HuH-7.5 (cell line): ENCODE measurements at places on chromosomes 16 and 17.

DNA sequence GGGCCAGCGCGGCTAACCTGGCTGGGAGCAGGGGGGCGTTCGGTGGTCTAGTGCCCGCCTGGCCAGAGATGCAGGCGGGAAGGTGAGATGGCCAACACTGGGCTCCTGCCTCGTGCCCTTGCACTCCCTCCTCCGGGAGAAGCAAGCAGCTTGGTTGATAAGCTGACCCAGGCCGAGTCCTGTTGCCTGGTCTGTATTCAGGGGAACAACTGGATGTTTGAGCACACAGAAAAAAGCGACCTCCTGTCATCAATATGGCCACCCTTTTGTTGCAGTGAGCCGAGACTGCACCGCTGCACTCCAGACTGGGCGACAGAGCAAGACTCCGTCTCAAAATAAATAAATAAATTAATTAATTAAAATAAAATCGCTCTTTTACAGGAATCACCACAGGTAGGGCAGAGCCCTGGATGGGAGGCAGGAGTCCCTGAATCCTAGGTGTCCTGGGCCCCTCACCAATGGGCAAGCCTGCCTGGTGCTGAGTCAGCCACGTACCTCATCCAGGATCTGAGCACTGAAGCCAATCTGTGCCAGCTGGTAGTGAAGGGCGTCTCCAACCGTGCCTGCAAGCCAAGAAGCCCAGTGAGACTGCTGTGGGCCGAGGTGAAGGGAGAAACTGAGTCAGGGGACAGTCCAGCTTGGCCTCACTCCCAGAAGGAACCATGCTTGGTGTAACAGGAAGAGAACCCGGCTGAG is 31.8 kb downstream of the HASPIN start:
- DNase-seq: no peak

- no peak for DNase-seq
Observed at GRCh38 chr17:56913353-56913866, 439 bp downstream of the TRIM25 start.

DNA sequence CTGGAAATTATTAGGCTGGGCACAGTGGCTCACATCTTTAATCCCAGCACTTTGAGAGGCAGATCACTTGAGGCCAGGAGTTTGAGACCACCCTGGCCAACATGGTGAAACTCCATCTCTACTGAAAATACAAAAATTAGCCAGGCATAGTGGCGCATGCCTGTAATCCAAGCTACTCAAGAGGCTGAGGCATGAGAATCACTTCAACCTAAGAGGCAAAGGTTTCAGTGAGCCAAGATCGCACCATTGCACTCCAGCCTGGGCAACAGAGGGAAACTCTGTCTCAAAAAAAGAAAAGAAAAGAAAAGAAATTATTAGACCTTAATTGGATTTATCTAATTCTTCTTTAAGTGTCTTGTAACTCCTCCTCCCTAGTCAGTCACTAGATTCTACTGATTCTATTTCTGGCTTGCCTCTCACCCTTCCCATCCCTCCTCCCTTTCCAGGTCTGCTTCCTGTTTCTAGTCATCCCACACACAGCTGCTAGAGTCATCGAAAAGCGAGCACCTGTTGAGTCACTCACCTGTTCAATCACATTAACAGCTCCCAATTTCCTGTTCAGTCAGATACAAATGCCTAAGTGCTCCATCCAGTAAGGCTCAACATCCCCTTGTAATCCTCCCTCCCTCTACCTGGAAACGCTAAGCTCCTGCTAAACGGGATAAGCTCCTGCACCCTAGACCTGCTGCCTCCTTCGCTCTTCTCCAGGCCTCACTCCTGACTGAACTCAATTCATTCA is 34.6 kb downstream of the ERN1 start:
- no peak for DNase-seq

- DNase-seq: no peak
Observed at GRCh38 chr16:78742501-78743283, 643.2 kb downstream of the WWOX start.

DNA sequence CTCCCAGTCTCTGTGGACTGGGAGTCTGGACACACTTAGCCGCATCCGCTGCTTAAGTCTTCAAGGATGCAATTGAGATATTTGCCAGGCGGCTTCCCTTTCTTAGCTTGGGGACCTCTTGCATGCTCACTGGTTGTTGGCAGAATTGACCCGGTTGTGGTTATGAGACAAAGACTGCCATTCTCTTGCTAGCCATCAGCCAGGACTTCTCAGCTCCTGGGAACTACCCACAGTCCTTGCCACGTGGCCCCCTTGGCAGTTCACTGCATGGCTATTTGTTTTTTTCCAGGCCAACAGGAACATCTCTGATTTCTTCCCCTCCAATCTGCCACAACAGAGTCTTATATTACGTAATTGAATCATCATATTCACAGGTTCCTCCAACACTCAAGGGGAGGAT is 25.5 kb downstream of the CACNG4 start:
- no peak for DNase-seq

DNA sequence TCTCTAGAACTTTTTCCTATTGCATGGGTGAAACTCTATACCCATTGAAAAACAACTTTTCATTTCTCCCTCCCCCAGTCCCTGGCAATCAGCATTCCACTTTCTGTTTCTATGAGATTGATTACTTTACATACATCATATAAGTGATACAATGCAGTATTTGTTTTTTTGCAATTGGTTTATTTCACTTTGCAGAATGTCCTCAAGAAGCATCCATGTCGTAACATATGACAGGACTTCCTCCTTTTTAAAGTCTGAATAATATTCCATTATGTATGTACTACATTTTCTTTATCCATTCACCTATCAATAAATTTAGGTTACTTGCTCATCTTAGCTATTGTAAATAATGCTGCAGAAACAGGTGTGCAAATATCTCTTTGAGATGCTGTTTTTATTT is 8.8 kb downstream of the IL21R start:
- DNase-seq: no peak

DNA sequence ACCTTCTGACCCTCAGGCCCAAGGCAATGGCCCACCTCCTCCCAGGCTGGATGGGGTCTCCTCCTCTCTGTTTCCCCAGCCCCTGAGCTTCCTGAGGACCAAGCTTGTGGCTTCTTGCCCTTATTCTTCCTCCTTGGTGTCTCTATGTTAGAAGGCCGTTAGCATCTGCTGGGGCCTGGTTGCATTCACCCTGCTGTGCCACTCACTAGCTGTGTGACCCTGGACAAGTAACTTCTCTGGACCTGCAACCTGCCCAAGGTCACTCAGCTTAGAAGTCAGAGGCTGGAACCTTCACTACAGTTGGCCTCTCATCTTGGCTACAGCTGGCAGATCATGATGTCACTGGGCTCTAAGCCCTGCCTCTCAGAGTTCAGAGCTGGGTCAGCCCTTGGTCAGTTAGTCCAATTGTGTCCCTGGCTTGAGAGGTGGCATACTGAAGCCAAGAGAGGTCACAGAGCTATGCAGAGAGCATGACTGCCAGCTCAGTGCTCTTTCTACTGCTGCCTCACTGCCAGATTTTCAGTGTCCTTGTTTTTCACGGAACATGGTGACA is 3.0 kb downstream of the MT2A start:
- no peak for DNase-seq
